ENCODE measurements at places on chromosomes 2 and 18.

- no peak for DNase-seq
Measured at GRCh38 chr2:1301056-1301455, 112.2 kb upstream of the TPO start.

- no peak for DNase-seq
Measured at GRCh38 chr2:216950547-216950946, 90.7 kb upstream of the TNP1 start.

DNA sequence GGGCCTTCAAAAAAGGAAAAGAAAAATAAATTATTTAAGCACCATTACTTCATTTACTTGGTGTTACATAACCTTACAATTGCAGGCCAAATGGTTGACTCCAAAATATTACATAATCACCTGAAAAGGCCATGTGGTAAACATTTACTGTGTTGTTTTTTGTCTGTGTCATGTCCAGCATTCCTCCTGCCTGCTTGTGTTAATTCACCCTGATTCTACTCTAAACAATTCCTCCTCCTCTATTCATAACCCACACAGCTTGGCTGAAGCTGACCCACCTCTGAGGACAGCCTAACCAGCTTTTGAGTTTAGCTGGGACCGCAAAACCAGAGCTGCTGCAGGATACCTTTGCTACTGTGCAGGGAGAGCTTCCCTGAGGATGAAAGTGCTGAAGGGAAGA, 35.4 kb downstream of the TMX3 start:
- DNase-seq: no peak

DNA sequence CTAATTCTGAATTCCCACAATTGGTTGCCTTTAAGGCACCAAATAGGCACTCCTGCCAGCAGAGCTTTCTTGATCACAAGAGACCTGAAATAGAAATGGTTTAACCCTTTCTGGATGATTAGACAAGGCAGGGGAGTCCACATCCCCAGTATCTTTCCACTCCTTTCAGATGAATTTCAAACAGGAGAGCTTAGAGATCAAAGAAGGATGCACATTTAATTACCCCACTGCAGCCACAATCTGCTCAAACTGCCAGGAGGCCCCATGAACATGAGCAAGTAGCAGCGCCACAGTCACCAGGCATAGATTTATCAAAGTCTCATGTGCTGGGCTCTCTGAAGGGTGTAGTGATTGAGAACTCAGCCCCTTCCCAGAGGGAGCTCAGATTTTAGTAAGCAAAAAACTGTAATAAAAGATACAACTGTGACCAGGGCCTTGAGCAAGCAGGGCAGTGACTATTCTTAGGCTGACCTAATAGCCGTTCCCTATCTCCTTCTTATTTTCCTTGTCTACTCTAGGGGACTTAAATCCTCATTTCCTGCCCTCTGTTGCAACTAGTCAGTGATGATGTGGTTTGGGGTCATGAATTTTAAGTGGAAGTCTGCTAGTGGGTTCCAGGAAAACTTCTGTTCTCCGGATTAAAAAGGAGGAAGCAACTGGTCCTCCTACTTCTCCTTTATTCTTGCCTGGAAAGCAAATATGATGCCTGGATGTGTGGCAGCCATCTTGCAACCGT, 53.7 kb downstream of the SLC4A3 start:
- no peak for DNase-seq

GRCh38 chr2:196099916-196100315, 31.3 kb upstream of the DNAH7 start:
- no peak for DNase-seq

- DNase-seq: no peak
Measured at GRCh38 chr2:78999406-78999805, 26.1 kb upstream of the REG3G start.

DNA sequence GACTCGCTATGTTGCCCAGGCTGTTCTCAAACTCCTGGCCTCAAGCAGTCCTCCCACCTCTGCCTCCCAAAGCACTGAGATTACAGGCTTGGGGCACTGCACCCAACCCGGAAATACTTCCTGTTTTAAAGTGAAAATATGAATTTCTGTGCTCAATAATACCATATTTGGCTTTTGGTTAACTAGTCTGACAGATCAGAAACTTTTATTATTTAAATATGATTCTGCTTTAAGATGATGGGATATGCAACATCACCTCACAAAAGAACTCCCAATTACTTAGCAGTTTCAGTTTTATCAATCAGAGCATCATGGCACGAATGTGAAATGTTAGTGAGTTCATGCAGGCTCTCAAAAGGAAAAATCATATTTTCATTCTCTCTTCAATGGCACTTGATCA, 120.6 kb downstream of the PTRHD1 start:
- no peak for DNase-seq

DNA sequence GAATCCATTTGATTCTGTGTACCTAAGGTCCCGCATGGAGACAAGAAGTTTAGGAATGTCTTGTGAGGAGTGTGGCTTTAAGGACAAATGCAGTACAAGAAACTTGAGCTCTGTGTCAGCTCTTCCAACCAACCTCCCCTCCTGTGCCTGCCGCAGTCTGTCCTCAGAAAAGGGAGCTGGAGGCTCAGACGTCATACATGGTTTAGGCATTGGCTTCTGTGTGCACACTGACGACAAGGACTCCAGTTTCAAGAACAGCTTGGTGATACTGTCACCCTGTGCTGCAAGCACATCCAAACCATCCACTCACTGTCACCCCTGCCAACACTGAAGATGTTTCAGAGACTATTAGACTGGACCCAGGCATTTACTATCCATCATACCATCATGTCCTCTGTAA, 470.4 kb downstream of the IRS1 start:
- DNase-seq: no peak

- no peak for DNase-seq
Measured at GRCh38 chr2:57902578-57902977, 144.0 kb upstream of the VRK2 start.

All from kidney epithelial cell (primary cell).